ENCODE measurements at places on chromosomes 12 and 14.

- DNase-seq = no peak
Observed at GRCh38 chr14:65169351-65169750, 67.0 kb upstream of the MAX start.

DNA sequence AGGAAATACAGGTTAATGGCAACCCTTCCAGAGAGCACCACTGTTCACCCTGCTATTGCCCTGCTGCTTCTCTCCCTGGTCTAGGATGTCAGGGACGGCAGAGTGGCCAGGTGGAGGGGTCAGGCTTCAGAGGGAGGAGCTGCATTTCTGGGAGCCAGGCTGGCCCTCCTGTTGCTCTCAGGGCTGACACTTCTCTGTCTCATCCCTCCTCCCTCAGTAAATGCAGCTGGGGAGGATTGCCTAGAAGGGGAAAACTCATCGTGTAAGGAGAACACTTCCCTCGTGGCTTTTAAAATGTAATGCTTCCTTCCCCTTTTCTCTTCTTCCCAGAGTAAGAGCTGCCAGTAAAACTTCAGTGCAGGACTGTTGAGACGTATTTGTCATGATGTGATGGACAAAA is 20.8 kb downstream of the SUSD6 start:
- no peak for DNase-seq

- DNase-seq = no peak
Observed at GRCh38 chr12:120799243-120800045, 73.8 kb downstream of the ACADS start.

- no peak for DNase-seq
Observed at GRCh38 chr14:94654071-94654861, 42.1 kb downstream of the SERPINA3 start.

GRCh38 chr12:110266980-110267620 is 13.9 kb upstream of the ATP2A2 start:
- DNase-seq = no peak

DNA sequence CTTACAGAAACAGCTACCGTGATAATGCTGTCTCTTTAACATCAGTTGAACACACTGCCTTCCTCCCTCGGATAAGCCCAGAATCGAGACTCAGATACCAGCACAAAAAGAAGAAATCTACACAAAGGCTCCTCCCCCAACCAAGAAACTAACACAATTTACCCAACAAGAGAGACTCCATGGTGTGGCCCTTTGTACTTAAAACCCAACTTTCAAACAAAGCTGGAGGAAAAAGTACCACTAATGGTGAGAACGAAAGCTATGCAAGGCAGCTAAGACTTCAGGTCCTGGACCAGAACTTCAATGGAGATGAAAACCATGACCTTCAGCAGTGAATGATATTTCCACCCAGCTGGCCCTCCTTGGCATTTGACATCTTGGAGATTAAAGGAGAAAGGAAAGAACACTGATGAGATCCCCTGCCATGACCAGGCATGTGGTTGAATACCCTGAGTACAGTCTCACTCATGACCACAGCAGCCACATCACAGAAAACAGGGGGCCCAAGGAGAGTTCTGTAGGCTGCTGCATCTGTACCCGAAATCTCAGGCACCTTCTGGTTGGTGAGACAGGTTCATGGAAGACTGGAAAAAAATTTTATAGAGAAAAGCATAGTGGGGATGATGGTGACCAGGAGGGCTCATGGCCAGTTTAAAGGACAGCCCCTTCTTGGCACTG is 36.7 kb downstream of the RBM19 start:
- no peak for DNase-seq

GRCh38 chr14:95784137-95784536 is 70.2 kb upstream of the TCL1A start:
- no peak for DNase-seq

- DNase-seq = no peak
Observed at GRCh38 chr14:105144026-105144665, 24.4 kb downstream of the JAG2 start.

DNA sequence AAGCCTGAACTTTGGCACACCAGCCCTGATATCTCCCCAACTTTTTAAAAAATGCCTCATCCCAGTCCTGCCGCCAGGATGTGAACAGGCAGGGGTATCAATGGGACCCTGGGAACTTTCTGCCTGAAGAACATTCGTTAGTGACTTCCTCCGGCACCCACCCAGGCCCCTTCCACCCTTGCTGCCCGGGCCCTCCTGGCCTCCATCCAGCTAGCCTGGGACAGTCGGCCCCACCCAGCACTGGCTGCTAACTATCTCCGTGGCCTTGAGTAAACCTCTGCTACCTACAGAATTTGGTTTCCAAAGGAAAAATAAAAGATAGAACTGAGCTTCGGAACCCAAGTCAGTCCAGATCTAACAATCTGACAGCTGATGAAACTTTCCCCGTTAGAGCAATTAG is 14.3 kb downstream of the SCARB1 start:
- DNase-seq = no peak

DNA sequence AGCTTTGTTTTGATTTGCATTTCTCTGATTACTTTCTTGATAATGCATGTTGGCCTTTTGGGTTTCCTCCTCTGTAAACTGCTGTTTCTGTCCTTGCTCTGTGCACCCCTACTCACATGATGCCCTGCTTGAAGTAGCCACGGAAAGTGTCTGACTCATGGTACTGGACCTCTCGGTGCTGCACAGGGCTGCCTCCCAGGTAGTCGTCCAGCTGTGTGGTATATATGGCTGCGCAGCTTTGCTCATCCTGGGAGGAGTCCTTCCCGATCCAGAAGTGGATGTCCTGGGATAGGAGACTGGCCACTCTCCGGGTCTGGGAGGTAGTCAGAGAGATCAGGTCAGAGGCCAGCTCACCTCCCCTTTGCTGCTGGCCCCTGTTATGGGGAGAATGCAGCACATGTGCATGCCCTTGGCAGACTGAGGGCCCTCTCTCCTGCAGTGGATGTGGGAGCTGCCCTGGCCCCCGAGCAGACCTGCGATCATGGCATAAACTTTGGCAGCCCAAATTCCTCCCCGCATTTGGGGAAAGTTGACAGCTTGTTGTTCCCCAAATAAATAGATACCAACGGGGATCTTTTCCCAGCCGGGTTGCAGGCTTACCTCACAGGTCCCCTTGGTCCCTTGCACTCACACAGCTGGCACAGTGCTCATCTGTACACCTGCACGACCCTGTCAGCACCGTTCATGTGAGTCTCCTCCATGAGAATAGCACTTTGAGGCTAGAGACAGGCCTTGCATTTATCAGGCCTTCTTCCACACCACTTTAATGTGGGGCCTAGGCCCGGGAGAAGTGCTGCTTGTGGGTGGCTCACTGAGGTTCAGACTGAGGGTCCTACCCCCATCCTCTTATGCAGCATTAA is 5.2 kb downstream of the AVIL start:
- no peak for DNase-seq

- DNase-seq = no peak
Observed at GRCh38 chr12:121214166-121214777, 4.3 kb downstream of the P2RX4 start.

DNA sequence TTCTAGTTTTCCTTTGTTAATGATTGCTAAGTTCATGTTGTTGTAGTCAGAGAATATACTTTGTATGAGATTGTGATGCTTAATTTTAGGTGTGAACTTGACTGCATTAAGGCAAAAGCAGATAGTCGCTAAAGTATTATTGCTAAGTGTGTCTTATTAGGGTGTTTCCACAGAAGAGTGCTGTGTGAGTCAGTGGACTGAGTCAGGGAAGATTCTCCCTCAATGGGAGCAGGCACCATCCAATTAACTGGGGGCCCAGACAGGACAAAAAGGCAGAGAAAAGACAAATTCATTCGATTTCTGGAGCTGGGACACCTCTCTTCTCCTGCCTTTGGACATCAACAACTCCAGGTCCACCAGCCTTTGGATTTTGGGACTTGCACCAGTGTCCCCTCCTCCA is 48.5 kb downstream of the BAZ1A start:
- no peak for DNase-seq

DNA sequence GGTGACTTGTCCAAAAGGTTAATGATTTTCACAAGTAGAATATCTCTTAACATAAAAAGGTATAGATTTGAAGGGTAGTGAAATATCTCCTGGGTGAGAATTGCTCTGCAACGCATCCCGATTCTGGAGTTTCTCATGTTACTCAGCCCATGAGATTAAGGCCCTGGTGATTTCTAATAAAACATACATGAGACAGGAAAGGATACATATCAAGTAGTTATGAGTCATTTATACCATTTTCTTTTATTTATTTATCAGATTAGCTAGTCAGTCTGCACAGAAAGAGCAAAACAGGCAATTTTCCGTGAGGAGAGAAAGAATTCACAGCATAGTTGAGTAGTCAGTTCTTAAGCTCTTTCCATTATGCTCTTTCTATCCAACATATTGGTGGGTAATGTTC is 535.6 kb upstream of the ATP2B1 start:
- no peak for DNase-seq

- no peak for DNase-seq
Observed at GRCh38 chr12:119229837-119230236, 51.1 kb downstream of the HSPB8 start.

DNA sequence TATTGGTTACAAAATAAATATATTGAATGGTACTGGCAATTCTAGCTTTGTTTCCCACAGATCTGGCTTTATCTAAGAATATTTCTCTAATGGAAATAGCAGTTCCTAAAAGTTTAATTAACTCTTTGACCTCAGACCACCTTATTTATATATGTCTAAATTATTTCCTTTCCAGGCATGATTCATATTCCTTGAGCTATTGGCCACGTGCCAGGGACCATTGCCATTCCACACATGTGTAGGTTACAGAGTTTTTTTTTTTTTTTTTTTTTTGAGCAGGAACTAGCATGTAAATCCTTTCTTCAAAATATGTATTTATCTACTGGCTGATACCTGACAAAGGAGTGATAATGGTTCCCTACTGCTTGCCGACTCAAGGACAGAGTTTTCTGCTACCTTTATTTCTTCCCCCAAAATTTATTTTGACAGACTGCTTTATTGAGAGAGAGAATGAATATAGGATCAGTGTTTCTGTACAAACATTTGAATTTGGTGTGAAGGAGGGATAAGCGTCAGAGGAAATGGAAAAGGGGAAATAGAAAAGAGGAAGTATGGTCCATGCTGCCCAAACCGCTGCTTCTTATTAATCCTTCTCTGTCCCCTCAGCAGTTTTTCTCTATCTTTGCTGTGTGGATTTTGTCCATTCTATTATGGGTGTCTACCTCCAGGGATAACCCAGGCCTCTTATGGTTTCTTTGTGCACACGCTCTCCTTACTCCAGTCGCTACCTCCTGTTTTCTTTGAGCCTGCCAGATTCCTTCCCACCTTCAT is 36.4 kb downstream of the PDE3A start:
- DNase-seq = no peak

DNA sequence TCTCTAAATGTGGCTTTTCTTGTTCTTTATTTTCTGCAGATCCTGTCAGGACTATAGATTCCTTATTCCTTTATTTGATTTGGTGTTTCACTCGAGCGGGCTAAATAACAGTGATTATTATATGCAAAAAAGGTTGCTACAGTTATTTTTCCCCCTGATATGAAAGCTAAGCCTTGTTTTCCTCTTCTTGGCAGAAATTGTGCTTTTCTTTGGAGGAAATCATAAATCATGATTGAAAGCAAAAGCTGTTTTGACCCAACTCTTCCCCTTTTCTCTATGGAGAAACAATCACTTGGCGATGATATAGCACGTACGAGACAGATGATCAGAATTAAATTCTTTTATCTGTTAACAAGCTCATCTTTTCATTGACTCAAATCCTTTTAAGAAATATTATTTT is 31.4 kb downstream of the PPFIBP1 start:
- no peak for DNase-seq

GRCh38 chr14:65229748-65230728 is 127.7 kb upstream of the MAX start:
- no peak for DNase-seq

DNA sequence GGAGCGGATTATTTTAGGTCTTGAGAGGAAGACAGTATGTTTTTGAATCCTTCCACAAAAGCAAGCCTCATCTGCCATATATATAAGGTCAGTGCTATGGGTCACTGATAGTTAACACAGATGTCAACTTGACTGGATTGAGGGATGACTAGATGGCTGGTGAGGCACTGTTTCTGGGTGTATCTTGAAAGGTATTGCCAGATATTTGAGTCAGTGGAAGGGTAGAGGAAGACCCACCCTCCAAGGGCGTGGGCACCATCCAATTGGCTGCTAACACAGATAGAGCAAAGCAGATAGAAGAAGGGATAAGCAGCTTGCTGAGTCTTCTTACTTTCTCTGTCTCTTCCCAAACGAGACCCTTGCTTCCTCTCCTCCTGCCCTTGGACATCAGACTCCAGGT is 185.0 kb upstream of the BTG1 start:
- DNase-seq = no peak

GRCh38 chr12:106417926-106418910 is 60.7 kb downstream of the POLR3B start:
- DNase-seq = no peak

DNA sequence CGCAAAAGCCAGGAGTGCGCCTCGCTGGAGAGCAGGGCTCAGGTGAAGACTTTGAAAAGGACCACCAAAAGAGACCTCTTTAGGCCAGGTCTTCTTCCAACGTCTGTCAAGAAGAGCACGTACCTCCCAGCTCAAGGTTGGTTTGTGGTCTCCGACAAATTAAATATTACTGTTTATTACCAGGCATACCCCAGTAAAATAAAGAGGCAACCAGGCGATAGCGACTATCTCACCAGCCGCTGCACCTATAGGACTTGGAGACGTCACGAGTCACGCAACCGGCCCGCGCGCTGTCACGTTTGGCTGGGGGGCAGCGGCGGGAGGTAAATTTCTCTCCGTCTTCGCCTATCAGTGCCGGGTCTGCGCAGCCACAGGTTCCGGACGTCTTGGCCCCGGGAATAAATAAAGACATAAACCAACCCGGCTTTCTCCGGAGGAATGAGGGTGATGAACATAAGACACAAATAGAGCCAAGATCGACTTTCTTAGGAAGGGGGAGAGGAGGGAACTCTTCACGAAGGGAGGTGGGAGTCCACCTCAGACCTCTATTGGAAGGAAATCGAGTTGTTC is 2.0 kb upstream of the TBX5 start:
- DNase-seq = no peak
